SK-N-MC (cell line): ENCODE measurements at places on chromosomes 3 and 15.

DNA sequence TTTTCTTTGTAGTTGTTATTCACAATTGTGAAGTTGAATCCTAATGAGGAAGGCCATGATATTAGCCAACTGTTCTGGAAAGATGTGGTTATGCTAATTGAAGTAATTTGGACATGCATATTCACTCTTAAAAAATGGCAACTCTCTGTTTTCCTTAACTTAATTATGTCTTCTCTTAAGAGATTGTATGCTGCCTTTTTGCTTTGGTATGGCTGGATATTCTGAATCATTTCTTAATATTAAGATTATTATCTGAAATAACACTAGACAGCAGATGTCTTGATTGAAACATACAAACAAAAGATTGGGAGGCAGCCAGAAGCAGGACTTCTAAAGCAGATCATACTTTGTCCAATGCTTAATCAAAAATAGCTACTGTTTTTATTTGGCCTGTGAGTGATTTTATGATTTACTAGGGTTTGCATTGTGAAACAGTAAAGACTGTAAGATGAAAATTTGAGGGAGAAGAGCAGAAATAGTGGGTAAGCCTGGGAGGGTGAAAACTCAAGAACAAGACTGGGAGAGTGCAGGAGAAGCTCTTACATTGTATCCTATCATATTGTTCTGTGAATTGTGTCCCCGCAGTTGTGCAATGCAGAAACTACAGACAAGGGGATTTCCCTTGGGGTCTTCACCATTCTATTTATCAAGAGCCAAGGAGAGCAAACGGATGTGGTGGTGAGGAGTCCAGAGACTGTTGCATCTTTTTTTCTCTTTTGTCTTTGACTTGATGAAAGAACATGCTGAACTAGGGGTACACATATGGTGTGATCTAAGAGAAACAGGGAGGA, 554.8 kb downstream of the TUSC7 start:
- no peak for DNase-seq

- no peak for DNase-seq
These were observed 98.9 kb upstream of the TLE3 start for GRCh38 chr15:70196372-70197316.

DNA sequence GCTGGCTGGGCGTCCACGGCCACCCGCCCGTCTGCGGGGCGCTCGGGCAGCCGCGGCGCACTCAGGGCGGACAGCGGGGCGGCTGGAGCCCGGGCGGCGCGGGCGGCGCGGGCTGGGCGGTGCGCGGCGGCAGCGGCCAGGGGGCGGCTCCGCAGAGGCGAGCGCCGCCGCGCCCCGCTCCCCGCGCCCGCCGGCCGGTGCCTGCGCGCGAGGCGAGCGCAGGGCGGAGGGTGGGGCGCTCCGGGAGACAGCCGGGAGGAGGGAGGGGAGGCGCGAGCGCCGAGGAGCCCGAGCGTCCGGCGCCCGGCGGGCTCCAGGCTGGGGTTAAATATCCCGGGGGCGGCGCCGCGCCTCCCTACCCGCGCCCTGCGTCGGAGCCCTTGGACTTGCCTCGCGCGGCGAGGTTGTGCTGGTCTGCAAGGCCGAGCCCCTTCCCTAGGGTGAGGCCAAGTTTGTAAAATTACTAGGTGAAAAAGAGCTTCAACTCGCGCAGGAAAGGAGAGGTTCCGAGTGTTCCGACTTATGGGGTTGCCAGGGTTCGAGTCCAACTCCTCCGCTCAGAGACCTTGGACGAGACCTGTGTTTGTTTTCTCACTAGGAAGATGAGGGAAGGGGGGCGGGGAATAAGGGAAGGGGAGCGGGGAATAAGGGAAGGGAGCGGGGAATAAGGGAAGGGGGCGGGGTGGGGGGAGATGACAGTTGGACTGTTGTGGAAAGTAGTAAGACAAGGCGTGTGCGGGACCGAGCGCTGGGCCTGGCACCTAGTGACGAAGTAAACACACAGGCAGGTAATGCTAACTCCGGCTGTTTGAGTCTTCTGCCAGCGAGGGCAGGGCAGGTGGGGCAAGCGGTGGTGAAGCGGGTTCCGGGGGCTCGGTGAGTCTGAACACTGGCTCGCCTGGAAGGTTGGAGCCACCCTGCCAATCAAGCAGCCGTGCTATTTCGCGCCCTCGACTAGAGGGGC, at the start of gene TNFAIP8L3:
Gene TNFAIP8L3, minus strand, starts transcription at position 301 of the 964 bp plus-strand sequence. CDS start 311 bp downstream, outside the sequence.
- no peak for DNase-seq

DNA sequence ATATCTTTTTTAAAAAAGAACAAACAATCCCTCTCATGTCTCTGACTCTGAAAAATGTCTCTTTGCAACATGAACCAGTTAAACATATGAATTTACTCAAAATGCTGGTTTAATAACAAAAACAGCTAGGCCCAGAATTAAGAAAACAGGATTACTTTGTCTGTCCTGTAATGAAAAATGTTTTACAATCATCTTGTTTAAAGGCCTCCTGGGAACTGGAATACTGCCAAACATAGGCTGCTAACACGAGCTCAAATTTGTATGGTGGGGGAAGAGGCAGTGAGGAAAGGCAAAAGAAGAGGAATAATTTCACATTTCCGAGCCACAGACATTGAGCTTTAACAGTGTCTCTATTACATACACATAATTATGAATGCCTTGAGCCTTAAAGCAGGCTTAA, 61.7 kb upstream of the PPIB start:
- DNase-seq, result peak; percentile 98

GRCh38 chr3:121995161-121996137, 26.6 kb downstream of the ILDR1 start:
- no peak for DNase-seq

DNA sequence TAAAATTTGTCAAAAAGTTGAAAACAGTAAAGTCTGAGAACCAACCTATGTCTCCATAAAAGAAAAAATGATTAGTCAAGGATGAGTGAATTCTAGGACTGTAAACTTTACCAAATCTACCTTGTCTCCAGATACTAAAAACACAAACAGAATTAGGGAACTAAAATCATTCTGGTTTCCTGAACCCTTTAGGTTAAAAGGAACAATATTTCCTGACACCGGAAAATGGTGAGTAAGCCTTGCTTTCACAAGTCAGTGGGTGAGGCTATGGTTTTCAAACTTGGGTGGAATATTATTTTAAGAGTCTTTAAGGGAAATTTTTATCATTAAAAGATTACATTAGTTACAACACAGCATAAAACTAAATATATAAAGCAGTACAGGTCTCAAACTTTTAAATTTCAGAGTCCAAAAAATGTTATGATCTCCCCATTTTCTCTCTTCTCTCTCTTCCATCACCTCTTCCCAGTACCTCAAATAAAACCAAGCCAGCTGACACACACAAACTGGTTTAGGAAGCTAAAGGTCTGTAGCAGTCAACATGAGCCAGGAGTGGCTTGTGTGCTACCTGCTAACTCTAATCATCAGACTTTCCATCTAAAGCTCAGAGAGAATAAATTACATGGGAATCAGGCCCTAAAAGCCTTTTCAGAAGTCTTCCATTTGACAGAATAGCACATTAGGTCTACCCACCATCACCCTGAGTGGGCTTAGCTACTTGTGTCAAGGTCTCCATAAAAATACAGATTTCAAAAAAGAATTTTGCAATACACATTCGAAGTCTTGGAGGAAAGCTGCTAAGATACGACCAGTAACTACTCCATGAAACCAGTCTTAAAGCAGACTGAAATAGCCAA, 2.2 kb downstream of the SLC12A6 start:
- no peak for DNase-seq

DNA sequence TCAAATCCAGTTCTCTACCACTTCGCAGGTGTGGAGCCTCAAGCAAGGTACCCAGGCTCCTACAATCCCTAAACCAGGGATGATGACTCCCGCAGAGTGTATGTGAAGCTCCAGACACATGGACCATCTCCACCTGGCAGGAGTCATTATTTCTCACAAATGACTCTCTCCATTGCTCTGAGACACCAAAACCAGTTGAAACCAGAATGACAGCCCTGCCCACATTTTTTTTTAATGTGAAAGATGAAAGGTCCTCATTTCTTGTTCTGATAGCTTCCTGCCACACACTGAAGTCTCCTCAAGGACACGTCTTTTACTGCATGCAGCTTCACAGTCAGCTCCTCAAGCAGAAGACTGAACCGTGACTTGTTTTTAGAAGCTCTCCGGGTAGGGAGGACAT, 61.4 kb upstream of the ZBTB38 start:
- no peak for DNase-seq

DNA sequence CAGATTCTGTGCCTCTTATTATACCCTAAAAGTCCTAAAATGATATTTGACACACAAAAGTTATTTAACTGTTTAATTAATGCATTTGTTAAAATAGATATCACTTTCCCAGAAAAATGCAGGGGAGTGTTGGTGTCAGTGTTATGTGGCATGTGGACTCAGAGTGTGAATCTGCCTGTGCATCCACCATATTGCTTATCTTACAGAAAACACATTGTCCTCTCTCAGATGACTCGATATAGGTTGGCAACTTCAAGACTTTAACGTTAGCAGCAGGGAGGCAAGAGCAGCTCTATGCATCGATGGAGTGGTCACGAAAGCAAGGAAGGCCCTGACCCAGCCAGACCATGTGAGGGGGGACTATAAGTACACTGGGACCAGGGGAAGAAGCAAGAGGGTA, 165.4 kb upstream of the DCBLD2 start:
- DNase-seq, result no peak

DNA sequence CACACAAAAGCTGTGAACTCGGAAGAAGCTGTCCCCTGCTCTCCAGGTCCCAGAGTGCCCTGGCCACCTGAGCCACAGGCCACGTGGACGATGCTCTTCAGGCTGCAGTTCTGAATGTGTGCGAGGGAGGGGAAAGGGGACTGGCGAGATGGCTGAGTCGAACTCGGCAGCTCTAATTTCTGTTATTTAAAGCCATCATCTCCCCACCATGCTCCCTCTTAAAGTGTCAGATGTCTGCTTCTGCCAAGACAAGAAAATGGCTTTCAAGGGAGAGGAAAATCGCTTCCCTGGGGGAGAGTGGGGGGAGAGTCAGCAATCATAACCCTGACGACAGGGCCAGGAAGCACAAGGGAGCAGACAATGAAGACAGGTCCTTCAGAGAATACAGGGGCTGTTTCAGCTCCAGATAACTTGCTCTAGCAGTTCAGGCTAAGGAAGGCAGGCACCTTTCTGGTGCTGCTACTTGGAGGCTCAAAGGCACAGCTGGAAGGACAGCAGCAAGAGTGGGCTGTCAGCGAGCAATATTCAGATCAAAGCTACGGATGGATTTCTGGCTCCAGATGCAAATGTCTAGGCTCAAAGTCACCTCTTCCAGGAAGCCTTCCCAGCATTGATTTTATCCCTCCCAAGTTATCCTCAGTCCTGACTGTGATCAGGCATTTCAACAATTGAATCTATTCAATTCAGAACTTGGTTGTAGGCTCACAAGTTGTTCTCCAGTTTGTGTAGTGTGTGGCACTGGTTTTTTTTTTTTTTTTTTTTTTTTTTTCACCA, 15.5 kb upstream of the CCDC33 start:
- DNase-seq, result no peak

DNA sequence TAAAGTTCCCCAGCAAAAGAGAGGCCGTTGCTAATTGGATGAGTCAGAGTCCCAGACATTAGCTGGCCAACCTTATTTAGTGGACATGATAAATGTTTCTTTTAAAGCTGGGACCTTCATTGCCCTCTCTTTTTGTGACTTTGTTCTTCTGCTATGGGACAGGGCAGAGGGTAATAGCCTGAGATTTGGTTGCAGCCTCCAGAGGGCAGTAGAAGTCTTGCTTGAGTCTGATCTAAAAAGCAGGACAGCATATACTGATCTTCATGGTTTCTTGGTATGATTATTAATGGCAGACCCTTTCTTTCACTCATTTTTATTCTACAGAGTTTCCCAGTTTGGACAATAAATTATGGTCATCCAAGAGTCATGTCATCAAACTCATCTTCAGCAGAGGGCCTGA, 25.1 kb upstream of the ZKSCAN7 start:
- no peak for DNase-seq

- DNase-seq, result no peak
These were observed 53.5 kb upstream of the PRTG start for GRCh38 chr15:55796321-55796965.

DNA sequence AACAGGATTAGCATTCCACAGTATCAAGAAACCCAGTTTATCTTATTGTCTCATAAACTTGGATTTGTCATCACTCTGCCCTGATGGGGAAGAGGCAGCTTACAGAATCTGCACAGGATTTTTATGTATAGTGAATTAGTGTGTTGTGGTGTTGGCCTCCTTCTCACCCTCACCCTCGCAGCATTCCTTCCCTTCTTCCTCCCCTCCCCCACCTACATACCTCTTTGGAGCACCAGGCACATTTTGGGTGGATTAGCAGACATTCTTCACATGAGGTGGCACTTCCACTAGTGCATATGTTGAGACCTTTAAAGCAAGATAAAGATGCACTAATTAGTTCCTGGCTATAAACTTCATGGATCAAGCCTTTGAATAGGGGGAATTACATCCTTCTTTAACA, 13.9 kb downstream of the ITGB5 start:
- DNase-seq, result no peak

GRCh38 chr15:74642734-74643664, 27.4 kb downstream of the CLK3 start:
- peak; percentile 58 for DNase-seq

- DNase-seq, result no peak
These were observed 18.3 kb upstream of the SETMAR start for GRCh38 chr3:4284865-4285264.

GRCh38 chr3:127547761-127548605, 42.5 kb downstream of the TPRA1 start:
- no peak for DNase-seq

GRCh38 chr3:126895178-126896066, 87.5 kb upstream of the PLXNA1 start:
- DNase-seq, result peak; percentile 10

- DNase-seq, result no peak
These were observed 103.9 kb downstream of the HCN4 start for GRCh38 chr15:73264881-73265280.

- DNase-seq, result no peak
These were observed 32.2 kb downstream of the CD276 start for GRCh38 chr15:73716417-73716816.

DNA sequence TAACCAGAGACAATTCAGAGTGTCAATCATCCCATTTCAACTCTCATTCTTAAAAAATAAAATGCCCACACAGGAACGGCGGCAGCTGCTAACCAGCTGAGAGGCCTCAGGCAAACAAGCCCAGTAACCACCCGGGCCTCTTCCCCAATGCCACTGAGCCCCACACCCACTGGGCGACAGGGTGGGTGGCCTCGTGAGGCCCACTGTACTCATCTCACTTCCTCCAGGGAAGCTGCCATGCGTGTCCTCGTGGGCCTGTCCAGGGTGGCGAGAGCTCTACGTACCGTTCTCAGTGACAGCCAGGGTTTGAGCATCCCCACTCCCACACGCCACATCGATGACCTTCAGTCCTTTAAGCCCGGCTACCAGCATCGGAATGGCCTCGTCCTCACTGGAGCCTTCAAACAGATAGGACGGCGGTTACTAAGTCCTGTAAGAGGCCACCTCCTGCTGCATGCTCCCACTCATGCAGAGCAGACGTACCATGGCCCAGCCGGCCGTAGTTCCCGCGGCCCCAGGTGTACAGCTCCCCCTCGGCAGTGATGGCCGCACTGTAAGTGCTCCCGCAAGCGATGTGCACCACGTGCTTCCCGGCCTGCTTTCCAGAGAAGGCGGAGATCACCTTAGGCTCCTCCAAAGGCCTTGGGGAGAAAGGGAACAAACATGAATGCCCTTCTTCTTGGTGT, 56.5 kb downstream of the HERC2 start:
- no peak for DNase-seq

- DNase-seq, result no peak
These were observed 201.2 kb downstream of the FAM43A start for GRCh38 chr3:194886836-194887235.
